Stimulated activated CD8-positive, alpha-beta memory T cell treated with anti-CD3 and anti-CD28 coated beads, Interleukin-7, amount 100 ng/mL, for 48 hours (primary cell): ENCODE measurements at places on chromosomes 11 and 22.
A peak's percentile ranks its signal among the peaks of the same experiment; 100 is the strongest.

DNA sequence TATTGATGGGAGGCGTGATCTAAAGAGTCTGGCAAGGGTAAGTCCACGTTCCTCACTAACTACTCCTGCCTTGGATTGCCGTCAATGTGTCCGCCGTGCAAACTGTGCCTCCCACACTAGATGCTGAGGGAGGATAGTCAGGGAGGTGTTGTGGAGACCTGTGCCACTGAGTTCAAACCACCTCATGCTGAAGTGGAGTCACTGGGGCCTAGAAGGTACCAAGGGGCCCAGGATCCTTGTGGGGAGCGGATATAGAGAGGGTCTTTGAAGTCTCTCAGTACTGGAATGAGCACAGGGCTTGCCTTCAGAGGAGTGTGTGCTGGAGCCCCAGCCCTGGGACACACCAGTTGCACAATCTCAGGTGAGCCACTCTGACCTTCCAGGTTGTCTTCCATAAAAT is 27.1 kb upstream of the TMPRSS4 start:
- DNase-seq = no peak

GRCh38 chr22:20089977-20090729 is 10.1 kb downstream of the DGCR8 start:
- no peak for DNase-seq

DNA sequence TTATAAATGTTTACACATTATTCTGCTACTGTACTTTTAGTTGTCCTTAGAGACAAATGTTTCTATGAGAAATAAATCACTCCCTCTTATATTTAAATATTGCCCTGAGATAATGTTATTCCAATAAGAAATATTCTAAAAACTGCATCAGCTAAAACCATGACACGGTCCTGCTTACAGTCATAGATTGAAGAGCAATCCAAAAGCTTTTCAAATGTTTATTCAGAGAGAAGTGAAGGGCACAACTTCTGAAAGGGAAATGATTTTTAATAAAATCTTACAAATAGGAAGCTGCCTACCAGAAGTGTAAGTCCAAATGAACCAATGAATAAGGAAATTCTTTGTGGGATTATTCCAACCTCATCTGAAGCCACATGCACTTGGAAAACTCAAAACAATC is 49.2 kb downstream of the STK33 start:
- DNase-seq = no peak

DNA sequence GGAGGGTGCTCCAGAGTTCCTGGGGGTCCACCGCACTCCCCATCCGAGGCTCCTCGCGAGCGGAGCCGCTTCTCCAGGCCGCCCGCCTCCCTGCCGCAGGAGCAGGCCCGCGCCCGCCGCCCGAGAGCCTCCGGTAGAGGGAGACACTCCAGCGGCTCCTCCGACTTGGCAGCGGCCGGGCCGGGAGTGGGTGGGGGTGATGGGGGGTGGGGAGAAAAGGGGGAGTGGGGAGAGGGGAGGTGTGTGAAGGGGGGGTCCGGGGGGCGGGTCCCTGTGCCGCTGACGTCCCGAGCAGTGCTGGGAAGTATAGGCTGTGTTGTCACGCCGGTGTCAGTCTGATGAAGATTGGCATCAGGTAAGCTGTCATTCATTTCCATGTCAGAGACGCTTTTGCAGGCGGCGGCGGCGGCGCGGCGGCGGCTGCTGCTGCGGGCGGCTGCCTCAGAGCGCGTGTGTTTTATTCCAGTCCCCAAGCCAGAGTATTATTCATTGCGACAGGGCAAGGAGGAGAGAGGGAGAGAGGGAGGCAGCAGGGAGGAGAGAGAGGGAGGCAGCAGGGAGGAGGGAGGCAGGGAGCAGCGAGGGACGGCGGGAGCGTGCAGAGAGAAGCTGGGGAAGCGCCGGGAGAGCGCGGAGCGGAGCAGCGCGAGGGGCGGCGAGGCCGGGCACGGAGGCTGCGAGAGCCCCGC is at the start of gene PKNOX2:
Gene PKNOX2 (plus strand): TSS at position 330 of the 689 bp plus-strand sequence. CDS start 186,555 bp downstream, outside the sequence.
- DNase-seq = peak; percentile 17

GRCh38 chr11:95466416-95466815 is 235.4 kb upstream of the SESN3 start:
- no peak for DNase-seq
